Stimulated activated CD4-positive, alpha-beta T cell treated with anti-CD3 and anti-CD28 coated beads, Interleukin-1b, Interleukin-23, amount 100 ng/mL, for 1 hour (primary cell): ENCODE measurements at places on chromosomes 6 and 20.

DNA sequence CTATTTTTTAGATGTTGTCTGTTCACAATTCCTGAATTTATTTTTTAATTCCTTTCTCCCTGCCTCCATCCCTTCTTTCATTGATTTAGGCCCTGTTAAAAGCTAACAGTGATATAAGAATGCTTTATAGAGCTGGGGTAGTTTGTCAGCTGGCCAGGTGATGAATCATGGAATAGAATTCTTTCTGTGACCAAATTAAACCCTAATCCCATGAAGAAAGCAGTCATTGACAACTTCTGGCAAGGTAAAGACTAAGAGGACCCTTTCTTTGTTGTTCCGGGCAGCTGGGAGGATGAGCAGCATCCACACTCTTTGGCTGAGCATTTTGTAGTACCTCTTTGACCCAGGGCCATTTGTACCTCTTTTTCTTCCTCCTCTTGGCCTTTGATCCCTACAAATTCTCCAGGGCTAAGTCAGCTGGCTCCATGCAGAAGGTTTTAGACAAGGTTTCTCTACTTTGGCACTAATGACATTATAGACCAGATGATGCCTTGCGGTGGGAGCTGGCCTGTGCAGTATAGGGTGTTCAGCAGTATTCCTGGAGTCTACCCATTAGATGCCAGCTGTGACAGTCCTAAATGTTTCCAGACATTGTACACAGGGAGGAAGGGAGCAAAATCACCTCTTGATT, 102.9 kb downstream of the SLX4IP start:
- DNase-seq: no peak

DNA sequence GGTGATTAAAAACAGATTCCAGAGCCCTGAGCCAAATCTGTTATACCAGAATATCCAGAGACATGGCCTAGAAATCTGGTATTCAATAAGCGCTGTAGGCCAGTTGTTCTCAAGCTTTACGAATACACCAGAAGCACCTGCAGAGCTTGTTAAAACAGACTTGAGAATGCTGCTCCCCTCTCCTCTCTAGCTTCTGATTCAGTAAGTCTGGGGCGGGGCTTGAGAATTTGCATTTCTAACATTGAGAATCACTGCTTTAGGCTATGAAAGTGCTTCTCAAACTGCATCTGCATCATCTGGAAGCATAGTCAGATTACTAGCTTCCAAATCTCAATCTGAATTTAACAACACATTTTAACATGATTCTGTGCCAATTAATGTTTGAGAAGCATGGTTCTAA, 20.5 kb upstream of the MAN1A1 start:
- DNase-seq: no peak

DNA sequence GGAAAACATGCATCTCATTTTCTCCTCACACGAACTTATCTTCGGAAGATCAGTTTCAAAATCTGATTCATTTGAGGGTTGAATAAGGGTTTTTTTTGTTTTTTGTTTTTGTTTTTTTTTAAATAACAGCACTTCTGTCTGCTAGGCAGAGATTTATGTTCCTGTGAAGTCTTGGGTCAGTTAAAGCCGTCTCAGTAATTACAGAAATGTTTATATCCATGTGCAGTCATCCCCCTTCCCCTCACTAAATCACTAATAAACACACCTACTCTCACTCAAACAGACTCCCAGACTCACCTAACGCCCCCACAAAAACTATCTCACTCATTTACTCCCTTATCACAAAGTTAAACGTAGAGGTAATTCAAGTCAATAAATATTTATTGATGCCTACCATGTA, 214.2 kb upstream of the SUPT3H start:
- no peak for DNase-seq

DNA sequence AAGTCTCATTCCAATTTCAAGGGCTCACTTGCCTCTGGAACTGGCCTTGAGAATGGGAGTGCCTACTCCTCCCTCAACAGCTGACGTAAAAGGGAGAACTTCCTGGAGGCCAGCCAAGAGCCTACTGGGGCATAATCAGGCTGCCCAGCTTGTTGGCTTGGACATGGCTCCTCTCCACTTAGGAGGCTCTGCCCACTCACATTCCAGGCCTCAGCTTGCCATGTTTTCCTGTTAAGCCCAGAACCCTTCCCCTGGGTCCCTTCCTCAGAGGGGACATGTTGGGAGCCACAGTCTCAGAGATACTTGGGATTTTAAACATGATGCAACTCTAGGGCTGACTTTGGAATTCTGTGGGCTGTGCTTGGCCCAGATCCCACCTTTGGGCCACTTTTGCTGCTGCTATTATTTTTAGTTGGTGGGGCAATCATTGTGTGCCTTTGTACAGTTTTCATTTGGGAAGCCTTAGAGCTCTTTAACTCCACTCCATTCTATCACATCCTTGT, 31.5 kb upstream of the ADTRP start:
- DNase-seq: no peak

DNA sequence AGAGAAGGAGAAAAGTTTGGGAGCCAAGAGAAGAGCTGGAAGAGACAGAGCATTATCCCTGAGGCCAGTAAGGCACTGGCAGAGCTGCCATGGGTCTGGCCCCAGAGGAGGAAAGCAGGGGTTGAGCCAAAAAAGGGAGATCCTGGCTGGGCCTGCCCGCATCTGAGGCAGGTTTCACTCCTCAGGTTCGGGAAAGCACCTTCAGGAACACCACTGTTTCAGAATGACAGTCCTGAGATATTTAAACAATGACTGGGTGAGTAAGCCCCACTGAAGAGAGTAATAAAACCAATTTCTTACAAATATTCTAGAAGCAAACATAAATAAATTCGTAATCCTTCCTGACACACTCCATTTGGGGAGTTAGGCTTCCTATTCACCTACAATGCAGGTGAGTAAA, 152.2 kb downstream of the BACH2 start:
- no peak for DNase-seq

- no peak for DNase-seq
Measured at GRCh38 chr20:3129094-3129493, 30.6 kb downstream of the FASTKD5 start.

GRCh38 chr20:16701296-16701695, 28.5 kb upstream of the SNRPB2 start:
- DNase-seq: no peak

GRCh38 chr6:143419526-143419925, 31.0 kb downstream of the ADAT2 start:
- DNase-seq: no peak

DNA sequence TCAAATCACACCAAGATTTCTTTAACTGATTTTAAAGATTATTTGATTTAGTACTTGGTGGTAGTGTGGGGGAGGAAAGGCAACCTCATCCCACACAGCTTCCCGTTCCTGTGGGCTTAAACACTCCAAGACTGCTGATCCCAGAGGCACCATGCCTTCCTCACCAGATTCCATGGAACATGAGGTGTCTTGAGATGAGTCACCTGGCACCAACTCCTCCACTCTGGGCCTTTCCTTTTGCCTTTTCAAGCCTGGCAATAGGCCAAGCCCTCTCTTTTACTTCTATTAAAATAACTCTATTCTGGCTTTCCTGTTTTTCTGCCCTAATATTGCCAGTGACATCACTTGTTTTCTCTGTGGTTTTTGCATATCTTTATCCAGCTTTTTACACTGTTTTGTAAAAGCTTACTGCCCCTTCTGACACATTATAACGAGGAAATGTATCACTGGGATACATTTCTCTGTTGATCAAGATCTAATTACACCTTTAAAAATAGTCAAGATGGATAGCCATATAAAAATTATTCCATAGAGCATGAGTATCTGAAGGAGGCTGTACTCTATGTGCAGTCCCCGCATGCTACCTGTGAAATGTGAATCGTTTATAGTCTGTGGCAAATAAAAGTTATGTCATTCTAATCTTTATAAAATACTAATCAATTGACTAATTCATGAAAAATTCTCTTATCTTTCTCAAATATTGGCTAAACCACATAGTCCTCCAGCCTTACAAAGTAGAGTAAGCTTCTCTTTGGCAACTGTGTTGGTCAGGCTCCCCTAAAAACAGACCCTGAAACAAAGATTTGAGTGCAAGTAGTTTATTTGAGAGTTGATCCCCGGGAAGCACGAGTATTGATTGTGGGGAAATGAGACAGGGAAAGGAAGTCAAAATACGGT, 257.8 kb upstream of the KCNQ5 start:
- DNase-seq: no peak

- DNase-seq: no peak
Measured at GRCh38 chr6:148501178-148501590, 158.5 kb downstream of the SASH1 start.

DNA sequence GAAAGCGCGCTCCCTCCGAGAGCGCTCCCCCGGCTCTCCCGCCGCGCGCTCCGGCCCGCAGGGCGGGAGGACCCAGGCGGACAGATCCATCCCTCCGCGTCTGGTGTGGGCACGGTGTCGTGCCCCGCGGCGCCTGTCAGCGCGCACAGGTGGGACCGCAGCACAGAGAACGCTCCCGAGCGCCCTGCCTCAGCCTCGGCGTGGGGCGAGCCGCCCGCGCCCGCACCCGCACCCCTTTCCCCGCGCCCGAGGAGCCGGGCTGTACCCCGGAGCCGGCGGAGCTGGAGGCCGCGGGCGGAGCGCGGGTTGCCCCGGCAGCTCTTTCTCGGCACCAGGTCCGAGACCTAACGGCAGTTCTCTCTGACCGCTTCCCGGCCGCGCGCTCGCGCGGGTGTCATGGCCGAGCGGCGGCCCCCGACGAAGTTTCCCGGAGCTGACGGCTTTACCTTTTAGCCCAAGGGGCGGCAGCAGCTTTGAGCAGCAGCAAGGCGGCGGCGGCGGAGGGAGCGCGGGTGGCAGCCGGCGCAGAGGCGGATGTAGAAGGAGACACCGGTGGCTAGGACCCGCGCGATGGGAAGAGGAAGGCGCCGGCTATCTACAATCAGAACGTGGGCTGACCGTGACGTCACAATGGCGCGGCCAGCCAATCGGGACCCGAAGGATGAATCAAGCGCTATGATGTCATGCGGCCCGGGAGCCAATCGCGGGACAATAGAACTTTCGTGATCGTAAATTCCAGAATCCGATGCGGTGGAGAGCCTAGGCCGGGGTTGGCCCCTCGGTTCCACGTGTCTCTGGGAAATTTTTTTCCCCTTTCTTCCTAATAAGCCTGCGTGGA, at the start of gene ELOVL5:
ELOVL5 (minus strand) TSS at position 580 of the 838 bp plus-strand sequence. CDS start 53,251 bp downstream, outside the sequence.
- peak; percentile 83 for DNase-seq

GRCh38 chr6:37005061-37005810, at the start of gene FGD2:
Gene FGD2, plus strand, starts transcription at chr6:37005655. Its CDS starts 163 bp downstream, at chr6:37005818.
- no peak for DNase-seq

DNA sequence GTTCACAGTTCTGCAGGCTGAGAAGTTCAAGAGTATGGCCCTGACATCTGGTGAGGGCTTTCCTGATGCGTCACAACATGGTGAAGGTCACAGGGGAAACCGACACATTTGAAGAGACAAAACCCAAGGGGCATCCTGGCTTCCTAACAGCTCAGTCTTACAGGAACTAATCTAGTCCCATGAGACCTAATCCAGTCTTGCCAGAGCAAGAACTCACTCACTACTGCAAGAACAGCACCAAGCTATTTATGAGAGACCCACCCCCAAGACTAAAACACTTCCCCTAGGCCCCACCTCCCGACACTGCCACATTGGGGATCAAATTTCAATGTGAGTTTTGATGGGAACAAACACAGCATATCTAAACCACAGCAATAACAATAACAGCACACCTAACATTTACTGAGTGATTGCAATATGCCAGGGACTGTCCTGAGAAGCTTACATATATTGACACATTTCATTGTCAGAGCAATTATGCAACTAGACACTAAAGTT, 46.6 kb downstream of the TPBG start:
- DNase-seq: no peak
